NB4 (cell line): ENCODE measurements at places on chromosomes 5 and 9.

DNA sequence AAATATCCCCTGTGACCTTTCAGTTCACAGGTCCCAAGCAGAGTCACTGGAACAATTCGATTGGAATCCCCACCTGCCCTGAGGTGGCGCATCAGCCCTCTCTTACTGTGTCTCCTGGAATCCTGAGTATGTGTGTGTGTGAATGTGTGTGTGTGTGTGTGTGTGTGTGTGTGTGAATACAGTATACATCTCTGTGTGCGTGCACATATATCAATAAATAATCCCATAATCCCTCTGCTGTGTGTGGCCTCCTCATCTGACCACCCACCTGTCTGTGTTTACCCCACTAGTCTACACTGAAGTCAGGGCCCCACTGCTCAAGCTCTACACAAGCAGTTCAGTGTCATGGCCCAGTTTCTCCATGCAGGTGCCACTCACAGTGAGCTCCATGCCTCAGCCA, 187.4 kb downstream of the ERCC6L2 start:
- no peak for DNase-seq

- DNase-seq, result no peak
Observed at GRCh38 chr5:162558120-162558519, 490.5 kb downstream of the GABRG2 start.

DNA sequence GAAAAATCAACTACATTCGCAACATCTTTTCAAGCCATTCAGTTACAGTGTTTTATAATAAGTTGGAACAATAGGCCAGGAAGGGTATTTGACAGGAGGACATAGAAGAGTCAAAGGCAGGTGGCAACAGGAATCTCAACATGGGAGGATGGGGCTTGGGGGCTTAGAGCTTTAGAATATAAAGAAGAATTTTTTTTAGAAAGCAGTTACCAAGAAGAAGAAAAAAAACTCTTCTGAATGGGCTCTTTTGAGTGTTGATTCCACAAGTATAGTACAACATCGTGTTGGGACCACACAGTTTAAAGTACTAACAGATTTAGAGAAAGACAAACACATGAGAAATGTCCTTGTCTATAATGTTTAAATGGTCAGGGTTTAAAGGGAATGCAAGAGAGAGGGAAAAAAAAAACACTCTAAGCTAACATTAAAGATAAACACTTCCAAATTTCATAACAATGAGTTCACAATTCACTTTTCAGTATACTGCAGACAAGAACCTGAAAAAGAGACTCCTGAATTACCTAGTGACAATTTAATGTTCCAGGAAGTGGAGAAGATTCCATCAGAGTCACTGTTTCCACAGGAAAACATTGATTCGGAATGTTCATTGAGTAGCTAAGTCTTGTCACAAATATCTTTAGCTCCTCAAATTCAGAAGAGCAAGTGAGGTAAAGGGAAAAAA, 282.3 kb downstream of the DEPDC1B start:
- DNase-seq, result no peak

DNA sequence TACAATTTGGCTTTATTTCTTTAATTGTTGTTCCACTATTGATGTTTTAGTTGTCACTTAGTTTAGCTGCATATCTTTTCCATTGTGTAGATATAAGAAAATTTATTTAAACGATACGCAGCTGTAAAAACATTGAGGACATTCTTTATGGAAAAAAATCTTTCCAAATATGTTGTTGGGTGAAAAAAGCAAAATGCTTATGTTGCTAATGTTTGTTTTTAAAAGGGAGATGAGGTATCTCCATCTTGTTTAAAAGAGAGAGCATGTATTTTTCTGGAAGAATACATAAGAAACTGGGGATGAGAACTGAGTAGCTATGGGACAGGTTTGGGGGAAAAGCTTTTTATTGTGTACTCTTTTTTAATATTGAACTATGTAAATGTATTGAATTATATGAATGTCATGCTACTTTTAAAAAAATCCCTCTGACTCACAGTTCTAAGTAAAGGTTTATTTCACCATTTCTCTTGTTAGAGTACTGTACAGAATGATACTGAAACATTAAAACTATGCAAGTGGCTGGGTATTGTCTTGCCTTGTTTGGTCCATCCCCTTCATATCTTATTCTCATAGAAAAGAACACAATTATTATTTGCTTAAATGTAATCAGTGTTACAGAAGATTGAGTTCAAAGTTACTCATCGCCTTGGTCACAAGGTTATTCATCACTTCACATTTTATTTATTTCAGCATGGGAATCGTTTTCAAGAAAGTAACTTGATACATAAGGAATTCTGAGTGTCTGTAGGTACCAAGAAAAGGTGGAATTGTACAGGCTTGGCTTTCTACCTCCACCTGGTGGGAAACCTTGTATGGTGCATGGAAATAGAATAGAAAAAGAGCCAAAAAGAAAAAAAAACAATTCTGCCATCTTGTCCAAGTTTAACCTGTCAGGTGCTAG, 85.8 kb downstream of the RIC1 start:
- DNase-seq, result no peak

- DNase-seq, result no peak
Observed at GRCh38 chr5:95591490-95591901, 28.4 kb upstream of the GPR150 start.

GRCh38 chr9:99986642-99987041, 80.2 kb downstream of the STX17 start:
- no peak for DNase-seq
